ENCODE measurements at places on chromosomes 2 and 18.

- DNase-seq, result peak; percentile 38
Measured at GRCh38 chr2:38653715-38654527, 12.0 kb upstream of the GALM start.

DNA sequence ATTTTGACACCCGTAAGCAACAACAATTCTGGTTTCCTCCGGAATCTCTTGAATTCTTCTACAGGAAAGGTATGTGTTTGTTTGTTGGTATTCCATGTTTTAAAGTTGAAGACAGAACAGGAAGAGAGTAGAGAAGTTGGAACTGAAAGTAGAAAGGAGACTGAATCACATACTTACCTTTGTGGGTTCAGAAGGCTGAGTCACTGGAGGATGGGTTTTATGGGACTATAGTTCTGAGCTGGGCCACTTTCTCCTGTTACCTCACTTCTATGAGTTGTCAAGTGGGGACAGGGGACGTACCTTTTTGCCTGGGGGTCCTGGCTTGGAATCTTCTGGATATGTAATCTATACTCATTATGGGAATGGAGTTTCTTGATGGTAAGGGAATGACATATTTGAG is 40.9 kb downstream of the KDM3A start:
- peak; percentile 56 for DNase-seq

- no peak for DNase-seq
Measured at GRCh38 chr2:449246-450067, 161.6 kb upstream of the ALKAL2 start.

GRCh38 chr18:49743117-49743567 is 70.2 kb downstream of the ACAA2 start:
- DNase-seq, result no peak

DNA sequence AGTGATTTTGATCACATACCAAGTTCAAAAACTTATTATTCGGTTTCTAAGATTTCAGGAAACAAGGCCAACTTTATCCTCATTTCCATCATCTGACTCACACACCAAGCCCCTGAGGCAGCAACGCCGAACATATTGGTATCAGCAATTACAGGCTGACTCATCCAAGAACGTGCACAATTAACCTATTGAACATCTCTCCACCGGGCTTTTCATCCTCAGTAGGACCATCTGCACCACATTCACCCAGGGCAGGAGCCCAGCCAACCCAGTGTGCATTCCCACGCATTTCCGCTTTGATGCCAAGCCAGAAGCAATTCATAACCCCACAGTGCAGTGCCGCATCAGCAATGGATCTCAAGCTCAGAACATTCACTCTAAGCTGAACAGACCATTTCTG is 52.9 kb downstream of the SCG2 start:
- DNase-seq, result peak; percentile 91

DNA sequence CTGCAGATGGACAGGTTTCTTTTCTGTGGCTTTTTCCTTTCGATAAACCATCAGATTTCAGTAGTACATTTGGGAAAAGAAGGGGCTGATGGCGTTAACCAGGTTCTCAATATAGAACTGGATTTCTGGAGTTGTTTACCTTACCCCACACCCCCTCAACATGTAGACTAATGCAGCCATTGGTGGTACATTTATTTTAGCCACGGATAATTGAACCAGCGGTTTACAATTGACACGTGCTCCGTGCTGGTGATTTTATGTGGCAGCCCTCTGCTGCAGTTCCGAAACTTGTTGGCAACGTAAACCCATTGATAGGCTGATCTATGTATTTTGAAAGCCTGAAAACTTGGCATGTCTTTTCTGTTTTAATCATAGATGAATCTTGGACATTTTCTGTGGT is 5.4 kb downstream of the SOX11 start:
- no peak for DNase-seq

GRCh38 chr2:69947325-69947931 is 14.0 kb downstream of the ASPRV1 start:
- DNase-seq, result no peak

GRCh38 chr18:54387631-54388030 is 29.9 kb downstream of the C18orf54 start:
- DNase-seq, result no peak

- DNase-seq, result no peak
Measured at GRCh38 chr2:194822657-194823056, 834.4 kb upstream of the SLC39A10 start.

GRCh38 chr2:60538101-60538500 is 15.4 kb downstream of the BCL11A start:
- no peak for DNase-seq

DNA sequence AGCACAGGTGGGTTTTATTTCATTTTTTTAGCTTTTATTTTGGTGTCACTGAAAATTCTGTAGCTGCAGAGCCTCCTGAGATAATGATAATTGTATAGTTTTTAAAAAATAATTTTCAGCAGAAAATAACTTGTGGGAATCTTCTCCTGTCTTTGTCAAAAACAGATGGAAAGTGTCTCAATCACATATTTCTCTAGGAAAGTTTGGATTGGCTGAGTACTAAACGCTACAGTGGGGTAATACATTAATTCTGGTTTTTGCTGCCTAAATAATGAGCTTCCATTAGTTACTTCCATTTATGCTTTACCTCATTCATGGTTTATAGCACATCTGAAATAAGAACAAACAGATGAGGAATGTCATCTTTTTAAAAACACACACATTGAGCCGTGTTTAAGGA is 2.2 kb downstream of the TWIST2 start:
- no peak for DNase-seq

- peak; percentile 86 for DNase-seq
Measured at GRCh38 chr2:64653109-64654062, at the start of gene SERTAD2. SERTAD2 (minus strand) TSS chr2:64653913; CDS start chr2:64636871, 17,042 bp downstream.

DNA sequence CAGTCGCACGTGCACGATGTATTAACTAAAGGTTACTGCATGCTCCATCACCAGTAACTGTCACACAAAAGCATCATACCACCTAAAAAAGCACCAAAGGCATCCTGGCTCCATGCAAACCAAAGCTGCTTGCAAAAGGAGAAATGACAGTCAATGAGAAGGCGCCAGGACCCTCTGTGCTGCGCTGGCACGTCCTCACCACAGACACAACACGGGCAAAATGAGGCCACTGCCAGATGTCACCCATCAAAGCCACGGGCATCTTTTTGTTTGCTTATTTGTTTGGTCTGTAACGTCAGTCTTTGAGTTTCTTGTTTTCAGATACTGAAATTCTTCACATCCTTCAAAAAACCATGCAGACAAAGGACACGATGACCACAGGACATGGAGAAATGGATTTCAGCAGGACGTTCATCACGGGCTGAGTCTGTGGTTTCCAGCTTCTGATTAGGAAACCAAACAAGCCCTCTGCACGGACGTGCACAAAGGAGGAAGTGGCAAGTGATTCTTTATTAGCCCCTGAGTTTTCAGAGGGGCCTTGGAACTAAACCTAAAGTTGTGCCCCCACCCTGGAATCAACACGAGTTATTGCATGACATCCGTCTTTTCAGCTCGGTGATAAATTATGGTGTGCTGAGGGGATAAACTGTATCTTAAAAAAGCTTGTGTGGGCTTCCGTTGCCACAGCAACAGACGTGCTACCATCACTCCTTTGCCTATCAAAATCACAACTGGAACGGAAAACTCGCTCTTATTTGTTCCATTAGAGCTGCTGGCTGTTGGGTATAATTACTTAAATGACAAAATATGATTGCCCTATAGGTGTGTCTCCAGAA is 181.8 kb downstream of the EIPR1 start:
- no peak for DNase-seq

GRCh38 chr18:12085786-12086185 is 7.9 kb upstream of the ANKRD62 start:
- no peak for DNase-seq

GRCh38 chr2:183123959-183124221 is 353 bp upstream of the NUP35 start:
- DNase-seq, result no peak

DNA sequence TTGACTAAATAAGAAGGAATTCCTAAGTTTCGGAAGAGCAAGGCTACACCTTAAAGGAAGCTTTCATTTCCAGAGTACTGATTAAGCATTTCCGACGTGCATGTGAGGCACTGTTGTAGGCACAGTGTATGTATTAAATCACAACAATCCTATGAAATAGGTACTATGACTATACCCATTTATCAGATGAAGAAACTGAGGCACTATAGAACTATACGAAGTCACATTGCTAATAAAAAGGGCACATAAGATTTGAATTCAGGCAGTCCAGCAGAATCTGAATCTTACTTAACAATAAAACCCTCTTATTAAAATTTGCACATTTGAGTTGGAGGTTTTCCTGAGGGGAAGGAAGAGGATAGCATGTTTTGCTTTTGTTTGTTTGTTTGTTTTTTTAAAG is 243.5 kb upstream of the FANCL start:
- DNase-seq, result no peak

DNA sequence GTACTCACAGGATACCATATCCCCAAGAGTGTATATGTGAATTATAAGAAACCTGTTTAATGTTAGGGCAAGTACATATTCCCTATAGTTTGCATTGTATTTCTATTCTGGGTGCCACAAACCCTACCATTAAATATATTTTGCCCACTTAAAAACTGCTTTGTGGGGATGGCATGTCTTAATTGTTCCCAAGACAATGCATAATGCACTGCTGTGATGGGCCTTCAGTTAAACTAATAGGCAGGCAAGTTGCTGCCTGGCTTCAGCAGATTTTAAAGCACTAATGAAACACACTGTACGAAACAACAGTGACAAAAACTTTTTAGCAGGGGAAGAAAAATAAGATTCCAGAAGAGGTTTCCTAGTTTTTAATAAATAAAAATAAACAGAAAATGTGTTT is 104.8 kb upstream of the VRK2 start:
- DNase-seq, result no peak

DNA sequence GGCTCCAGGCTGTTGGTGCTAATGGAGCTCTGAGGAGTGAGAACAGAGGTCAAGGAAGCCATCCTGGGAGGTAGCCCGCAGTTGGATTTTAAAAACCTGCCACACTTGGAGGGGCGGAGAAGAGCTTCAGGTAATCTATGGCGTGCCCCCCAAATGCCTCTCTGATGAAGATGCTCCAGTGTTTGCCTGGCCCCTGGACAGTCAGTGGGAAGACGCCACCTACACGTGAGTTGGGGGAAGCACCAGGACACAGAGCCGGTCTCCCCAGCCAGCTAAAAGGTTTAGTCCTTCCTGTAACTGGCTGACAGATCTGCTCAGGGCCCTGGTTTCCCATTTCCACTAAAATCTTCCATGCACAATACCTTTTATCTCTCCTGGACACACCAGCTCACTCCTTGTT is 225.0 kb downstream of the TTC32 start:
- no peak for DNase-seq

GRCh38 chr18:65235966-65236624 is 514.7 kb upstream of the CDH7 start:
- peak; percentile 8 for DNase-seq

DNA sequence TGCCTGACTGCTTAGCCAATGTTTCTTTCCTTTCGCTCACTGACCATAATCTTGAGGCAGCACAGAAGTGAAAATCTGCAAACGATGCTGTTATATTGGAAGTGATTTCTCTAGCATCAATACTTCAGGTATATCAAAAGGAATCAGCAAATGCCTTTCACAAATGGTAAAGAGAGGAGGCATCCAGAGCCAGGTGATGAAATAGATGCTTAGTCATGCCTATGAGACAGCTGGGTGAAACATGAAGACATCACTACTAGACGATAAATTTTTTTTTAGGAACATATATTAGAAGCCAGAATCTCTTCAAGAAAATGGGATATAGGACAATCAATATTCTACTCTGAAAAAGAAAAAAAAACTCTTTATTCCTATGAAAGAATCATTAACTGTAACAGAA is 249.2 kb upstream of the SLC39A10 start:
- DNase-seq, result peak; percentile 73

DNA sequence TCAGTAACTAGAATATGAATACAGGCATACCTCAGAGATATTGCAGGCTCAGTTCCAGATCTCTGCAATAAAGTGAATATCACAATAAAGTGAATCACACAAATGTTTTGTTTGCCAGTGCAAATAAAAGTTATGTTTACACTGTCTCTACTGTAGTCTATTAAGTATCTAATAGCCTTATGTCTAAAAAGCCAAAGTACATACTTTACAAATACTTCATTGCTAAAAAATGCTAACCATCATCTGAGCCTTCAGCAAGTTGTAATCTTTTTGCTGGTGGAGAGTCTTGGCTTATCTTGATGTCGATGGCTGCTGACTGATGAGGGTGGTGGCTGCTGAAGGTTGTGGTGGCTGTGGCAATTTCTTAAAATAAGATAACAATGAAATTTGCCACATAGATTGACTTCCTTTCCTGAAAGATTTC is 159.4 kb downstream of the MYO1B start:
- DNase-seq, result peak; percentile 70

GRCh38 chr2:105972246-105972645 is 221.9 kb downstream of the UXS1 start:
- no peak for DNase-seq

GRCh38 chr18:36629138-36629530 is 199.7 kb downstream of the TPGS2 start:
- DNase-seq, result no peak

DNA sequence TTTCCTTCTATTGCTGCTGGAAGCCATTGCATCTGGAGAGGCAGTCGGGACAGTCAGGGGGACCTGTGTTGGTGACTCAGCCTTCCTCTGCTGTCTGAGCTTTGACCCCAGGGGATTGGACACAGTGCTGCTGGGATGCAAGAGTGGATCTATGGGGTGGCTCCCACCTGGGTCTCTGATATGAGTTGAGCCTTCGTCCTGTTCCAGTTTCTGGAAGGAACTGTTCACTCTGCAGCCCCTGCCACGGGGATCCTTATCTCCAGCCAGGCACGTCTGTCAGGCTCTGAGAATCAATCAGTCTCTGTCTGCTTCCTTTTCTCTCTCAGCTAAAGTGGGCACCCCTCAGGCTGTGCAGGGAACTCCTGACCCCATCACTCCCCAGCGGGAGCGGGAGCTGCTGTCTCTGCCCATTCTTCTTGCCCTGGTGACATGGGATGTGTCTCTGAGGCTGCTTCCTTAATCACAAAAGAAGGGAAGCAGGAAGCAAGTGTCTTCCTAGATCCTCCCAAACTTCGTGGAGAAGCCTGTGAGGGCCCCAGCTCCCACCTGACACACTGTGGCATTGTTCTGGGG is 51.7 kb downstream of the ARHGAP28 start:
- no peak for DNase-seq

DNA sequence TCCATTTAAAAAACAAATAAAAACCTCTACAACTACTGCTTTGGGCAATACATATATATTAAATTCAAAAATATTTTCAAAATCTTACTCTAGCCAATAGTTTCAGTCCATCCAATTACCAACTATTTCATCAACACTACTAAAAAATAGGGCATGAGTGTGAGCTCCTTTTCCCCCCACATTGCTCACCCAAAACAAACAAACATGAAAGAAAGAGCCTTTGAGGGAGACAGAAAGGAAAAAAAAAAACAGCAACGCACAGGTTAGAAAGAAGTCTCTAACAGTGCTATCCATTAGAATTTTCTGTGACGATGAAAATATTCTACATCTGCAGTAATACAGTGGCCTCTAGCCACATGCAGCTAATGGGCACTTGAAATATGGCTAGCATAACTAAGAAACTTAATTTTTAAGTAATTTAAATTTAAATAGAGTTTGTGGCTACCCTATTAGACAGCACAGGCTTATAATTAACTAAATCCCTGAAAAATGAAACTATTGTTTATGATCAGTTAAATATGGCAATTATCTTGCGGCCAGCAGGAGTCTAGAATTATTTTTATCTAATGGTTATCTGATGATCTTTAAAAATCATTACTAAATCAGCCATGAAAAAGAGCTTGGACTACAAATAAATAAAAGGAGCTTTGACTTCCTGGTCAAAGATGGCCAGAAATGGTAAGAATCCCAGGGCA is 59.2 kb downstream of the RBMS1 start:
- no peak for DNase-seq

GRCh38 chr2:21656330-21657075 is 532.7 kb downstream of the TDRD15 start:
- DNase-seq, result peak; percentile 20
